H7 (cell line): ENCODE measurements at places on chromosomes 12 and 14. TPM values are rescaled to one million over a fixed set of nuclear protein-coding genes. Genes with fewer than 3 reads are reported as not detected.

NOS1 gene
- total RNA-seq = 0.35 and 0.48 TPM in 2 replicates

GUCY2C gene
- 1.1 and 2.5 TPM in 2 replicates for total RNA-seq

OR6C68 gene
- not detected in 2 replicates for total RNA-seq

CARMIL3 gene
- 2.3 and 6.5 TPM in 2 replicates for total RNA-seq

LRRC9 gene
- 0.30 and 0.38 TPM in 2 replicates for total RNA-seq

MAX gene
- 20.3 and 21.6 TPM in 2 replicates for total RNA-seq

POP5 gene
- 52.6 and 53.8 TPM in 2 replicates for total RNA-seq
